ENCODE measurements at places on chromosomes 4 and X.

- no peak for DNase-seq
Observed at GRCh38 chrX:115504167-115504566, 56.8 kb upstream of the PLS3 start.

GRCh38 chrX:119230850-119231249, 5.2 kb upstream of the PGRMC1 start:
- DNase-seq = no peak

- DNase-seq = no peak
Observed at GRCh38 chrX:47212381-47213293, 5.8 kb upstream of the CDK16 start.

DNA sequence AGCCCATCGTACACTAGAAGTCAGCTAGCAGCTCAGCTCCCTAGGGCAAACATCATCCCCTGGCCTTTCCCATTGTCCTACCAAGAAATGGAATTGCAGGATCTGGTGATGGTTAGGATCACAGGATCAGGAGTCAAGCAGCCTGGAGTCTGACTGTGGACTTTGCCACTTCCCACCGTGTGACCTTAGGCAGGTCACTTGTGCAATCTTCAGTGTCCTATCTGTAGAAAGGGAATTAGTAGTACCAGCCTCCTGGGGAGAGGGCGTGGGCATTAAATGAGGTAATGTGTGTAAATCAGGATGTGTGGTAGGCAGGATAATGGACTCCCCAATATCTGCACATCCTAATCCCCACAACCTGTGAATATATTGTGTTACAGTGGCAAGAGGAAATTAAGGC, 38.6 kb upstream of the APLN start:
- no peak for DNase-seq

- DNase-seq = no peak
Observed at GRCh38 chrX:67563469-67564448, 19.9 kb downstream of the AR start.

- DNase-seq = no peak
Observed at GRCh38 chr4:188263321-188263720, 124.1 kb downstream of the TRIML1 start.

- no peak for DNase-seq
Observed at GRCh38 chrX:85544609-85545008, 165.1 kb upstream of the POF1B start.

DNA sequence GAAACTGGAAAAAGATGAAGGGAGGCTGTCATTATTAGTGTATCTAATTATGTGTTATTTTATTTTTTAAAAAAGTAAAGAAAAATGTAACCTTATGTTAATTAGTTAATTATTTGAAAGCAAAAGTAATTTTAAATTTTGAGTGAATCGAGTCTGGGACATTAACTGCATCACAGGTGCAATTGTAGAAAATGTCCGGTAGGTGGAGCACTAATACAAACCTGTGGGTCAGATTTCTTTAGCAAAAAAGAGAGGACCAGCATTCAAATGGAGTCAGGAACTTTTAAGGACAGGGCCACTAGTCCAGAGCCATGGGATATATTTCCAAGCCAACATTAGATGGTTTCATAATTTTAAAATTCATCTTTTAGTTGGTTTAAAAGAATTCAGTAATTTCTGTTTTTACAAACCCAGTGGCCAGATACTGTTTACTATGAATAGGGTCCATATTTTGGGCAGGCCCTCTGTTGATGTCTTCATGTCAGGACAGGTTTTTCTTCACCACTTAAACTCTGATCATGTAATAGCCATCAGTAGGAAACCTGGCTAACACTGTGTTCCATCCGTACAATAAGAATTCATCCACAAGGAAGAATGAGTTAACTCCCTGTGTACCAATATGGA, 27.2 kb downstream of the BST1 start:
- DNase-seq = no peak

DNA sequence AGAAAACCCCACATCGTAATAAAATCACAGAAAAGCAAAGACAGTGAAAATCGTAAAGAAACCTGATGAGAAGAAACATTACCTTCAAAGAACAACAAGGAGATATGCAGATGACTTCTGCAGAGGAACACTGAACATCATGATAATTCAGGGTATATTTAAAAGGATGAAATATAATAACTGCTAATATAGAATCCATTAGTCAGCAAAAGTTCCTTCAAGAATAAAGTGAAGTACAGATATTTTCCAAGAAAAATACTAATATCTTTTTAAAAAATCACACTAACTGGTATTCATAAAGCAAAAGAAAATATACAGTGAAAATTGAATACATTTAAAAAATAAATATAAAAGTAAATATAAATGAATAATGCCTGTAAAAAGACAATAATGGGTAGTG, 176.3 kb upstream of the VEGFC start:
- DNase-seq = no peak

- DNase-seq = no peak
Observed at GRCh38 chrX:49925176-49925575, 2.8 kb downstream of the CLCN5 start.

- no peak for DNase-seq
Observed at GRCh38 chrX:11967986-11968869, 170.0 kb upstream of the FRMPD4 start.

DNA sequence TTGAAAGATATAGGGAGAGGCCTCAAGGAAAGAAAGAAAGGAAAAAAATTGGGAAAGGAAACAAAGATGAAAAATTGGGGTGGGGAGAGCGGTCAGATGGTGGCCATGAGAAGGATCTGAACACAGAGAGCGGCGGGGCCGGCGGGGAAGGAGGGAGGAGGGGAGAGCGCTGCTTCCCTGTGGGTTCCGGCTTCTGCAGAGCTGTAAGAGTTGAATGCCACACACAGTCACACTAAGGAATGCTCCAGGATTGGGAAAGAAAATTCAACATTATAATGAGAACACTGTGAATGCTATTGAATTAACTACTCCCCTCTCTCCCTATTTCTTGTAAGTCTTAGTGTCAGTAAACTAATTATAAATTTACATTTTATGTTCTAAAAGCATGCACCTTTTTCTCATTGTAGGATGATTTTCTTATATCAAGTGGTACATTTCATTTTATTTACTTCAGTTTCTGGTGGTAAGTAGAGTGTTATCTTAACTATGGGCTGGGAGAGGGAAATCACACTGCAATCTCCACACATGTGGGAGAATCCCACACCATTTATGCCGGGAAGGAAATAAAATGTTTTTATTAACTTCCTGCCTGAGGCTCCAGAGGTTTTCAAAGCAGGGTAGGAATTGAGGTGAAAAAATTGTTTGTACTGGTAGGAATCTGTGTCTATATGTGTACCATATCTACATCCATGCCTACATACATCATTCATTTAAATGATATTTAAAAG, 904 bp downstream of the F11 start:
- DNase-seq = no peak

- no peak for DNase-seq
Observed at GRCh38 chrX:100720301-100720700, 11.6 kb downstream of the SYTL4 start.

GRCh38 chrX:103378990-103379389, 2.7 kb downstream of the BEX3 start:
- no peak for DNase-seq

DNA sequence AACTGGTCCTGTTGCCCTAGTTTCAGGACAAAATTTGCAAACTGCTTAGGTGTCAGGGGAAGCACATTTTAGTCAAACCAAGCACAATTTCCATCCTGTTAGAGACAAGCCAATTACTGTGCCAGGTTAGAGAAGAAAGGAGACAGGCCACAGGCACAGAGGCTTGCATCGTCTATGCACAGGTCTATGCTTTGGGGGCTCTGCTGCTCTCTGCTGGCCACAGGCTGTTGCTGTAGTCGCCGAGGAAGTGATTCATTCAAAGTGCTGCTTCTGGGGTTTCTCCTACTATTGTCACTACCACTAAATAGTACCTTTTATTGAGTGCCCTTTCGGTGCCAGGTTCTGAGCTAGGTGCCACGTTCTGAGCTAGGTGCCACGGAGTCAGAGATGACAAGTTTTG, 45.5 kb downstream of the VGLL1 start:
- peak; percentile 17 for DNase-seq

DNA sequence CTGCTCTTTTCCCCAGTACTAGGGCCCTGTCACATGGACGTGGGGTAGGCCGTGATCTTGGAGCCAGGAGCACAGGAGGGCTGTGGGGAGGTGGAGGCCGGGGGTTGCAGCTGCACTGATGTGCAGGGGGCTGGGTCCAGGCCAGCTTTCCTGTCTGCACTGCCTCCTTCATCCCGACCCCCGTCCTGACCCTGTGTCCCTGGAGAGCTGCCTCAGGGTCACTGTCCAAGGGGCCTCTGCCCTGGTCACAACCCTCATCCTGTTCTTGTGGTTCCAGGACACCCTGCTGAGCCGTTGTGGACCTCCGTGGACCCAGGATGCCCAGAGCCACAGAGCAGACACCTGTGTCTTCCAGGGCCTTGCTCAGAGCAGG, 91.7 kb upstream of the ADRA2C start:
- no peak for DNase-seq

- DNase-seq = no peak
Observed at GRCh38 chrX:526295-527224, 104.0 kb upstream of the SHOX start.

- peak; percentile 20 for DNase-seq
Observed at GRCh38 chrX:150587585-150588503, 19.4 kb downstream of the MTM1 start.

DNA sequence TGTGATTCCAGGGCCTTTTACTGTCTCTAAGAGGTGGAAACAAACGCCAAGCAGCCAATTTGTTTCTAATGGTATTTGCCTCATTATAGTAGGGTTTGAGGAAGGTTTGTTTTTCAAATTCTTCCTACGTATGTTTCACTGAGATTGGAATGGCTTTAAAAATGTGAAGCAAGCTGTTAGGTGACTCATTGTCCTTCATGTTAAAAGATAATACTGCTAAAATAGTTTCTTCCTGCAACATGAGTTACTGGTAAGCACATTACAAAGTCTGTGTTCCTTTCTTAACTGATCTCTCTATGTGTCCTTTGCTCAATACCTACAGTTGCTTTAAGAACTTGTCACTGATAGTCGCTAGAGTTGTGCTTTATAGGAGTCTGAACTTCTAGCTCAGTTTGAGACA, 1183.9 kb downstream of the RPA4 start:
- no peak for DNase-seq

GRCh38 chr4:110164251-110164650, 34.2 kb downstream of the ELOVL6 start:
- no peak for DNase-seq

- DNase-seq = no peak
Observed at GRCh38 chr4:56426273-56426672, 9.1 kb downstream of the PPAT start.

- no peak for DNase-seq
Observed at GRCh38 chr4:26372525-26373172, 51.8 kb downstream of the RBPJ start.

- DNase-seq = no peak
Observed at GRCh38 chr4:151991884-151992167, 231.0 kb upstream of the GATB start.

GRCh38 chrX:45862801-45863200, 662.1 kb upstream of the DIPK2B start:
- no peak for DNase-seq

DNA sequence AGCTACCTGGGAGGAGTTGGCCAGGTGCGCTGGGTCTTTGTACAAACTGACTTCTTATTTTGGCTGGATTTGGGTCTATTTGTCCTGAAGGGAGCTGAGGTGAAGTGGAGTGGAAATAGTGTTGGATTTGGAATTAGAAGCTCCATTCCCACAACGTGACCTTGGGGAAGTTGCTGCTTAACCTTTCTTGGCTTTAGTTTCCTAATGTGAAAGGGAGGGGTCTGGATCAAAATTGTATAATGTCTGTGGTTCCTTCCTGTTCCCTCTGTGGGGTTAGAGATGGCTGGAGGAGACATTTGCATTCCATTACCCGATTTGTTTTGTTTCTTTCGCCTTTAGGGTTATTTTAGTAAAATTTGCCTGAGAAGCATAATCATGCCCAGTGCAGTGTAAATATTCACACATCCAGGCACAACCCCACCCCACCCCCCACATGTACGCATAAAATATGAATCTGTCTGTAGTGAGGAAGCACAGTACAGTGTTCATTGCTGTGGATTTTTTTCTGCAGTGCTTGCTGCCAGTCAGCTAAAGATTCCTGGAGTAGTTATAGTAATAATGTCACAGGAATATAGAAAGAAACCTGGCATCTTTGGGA, 21.5 kb downstream of the JADE1 start:
- no peak for DNase-seq

- peak; percentile 76 for DNase-seq
Observed at GRCh38 chr4:3292571-3293400, at the start of gene RGS12. Gene RGS12, plus strand, starts transcription at chr4:3293021. Its CDS starts 23,150 bp downstream, at chr4:3316171.

- DNase-seq = no peak
Observed at GRCh38 chr4:130131536-130131935, 1035.6 kb downstream of the C4orf33 start.

- DNase-seq = no peak
Observed at GRCh38 chr4:95263391-95263790, 285.4 kb downstream of the UNC5C start.

- DNase-seq = no peak
Observed at GRCh38 chr4:169286562-169287301, 16.0 kb upstream of the SH3RF1 start.

GRCh38 chr4:125159001-125159400, 155.8 kb upstream of the FAT4 start:
- no peak for DNase-seq

GRCh38 chrX:27890611-27891010, 82.8 kb downstream of the MAGEB10 start:
- DNase-seq = no peak

DNA sequence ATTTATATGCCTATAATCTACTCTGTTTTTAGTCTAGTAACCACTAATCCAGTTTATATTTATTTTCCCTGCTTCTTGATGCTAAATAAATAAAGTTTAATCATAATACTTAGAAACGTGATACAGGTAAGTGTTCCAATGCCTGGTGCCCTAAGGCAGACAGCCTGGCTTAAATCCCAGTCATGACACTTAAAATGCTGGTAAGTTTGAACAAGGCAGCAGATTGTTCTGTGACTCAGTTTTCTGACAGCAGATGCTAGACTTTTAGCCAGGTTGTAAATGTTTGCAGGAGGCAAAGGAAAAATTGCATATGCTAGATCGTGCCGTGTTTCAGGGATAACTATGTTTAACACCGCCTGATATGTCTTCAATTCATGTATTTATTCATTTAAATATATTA, 2661.6 kb downstream of the PCDH7 start:
- no peak for DNase-seq
